ENCODE measurements at places on chromosomes 2 and 18. TPM values are rescaled to one million over a fixed set of nuclear protein-coding genes. Genes with fewer than 3 reads are reported as not detected.

The CD226 gene
- total RNA-seq = 88.2 TPM

The TBR1 gene
- 0.05 TPM for total RNA-seq

The DSG1 gene
- not detected for total RNA-seq

The TRIM43 gene
- total RNA-seq = 0.59 TPM

The SNORC gene
- 1.6 TPM for total RNA-seq

The MEIS1 gene
- total RNA-seq = not detected

The SNRNP200 gene
- total RNA-seq = 176 TPM

The STARD7 gene
- 150 TPM for total RNA-seq

The C18orf32 gene
- total RNA-seq = 26.4 TPM

The REG3G gene
- total RNA-seq = not detected

The CHN1 gene
- total RNA-seq = 1.9 TPM

The APCDD1 gene
- total RNA-seq = not detected

The PDE1A gene
- total RNA-seq = not detected

The ITPRIPL1 gene
- total RNA-seq = 34.2 TPM

The TMEM163 gene
- total RNA-seq = 0.30 TPM

The CAVIN2 gene
- not detected for total RNA-seq

The PSD4 gene
- 302 TPM for total RNA-seq

The BCL11A gene
- total RNA-seq = not detected

The ANKRD62 gene
- not detected for total RNA-seq

The SLC11A1 gene
- 0.27 TPM for total RNA-seq

The INO80C gene
- 26.7 TPM for total RNA-seq

The RESP18 gene
- total RNA-seq = not detected

The GCG gene
- not detected for total RNA-seq

The REG1B gene
- total RNA-seq = not detected

The ZDBF2 gene
- 7.5 TPM for total RNA-seq

The RBM44 gene
- 0.93 TPM for total RNA-seq

The LYG2 gene
- total RNA-seq = not detected

The ATAD2B gene
- 28.8 TPM for total RNA-seq

The ITGA4 gene
- total RNA-seq = 312 TPM

The ELOA2 gene
- not detected for total RNA-seq

The NLRC4 gene
- total RNA-seq = not detected

The NETO1 gene
- not detected for total RNA-seq

The IL1B gene
- not detected for total RNA-seq

Data from T-helper 2 cell treated with Interferon-gamma antibody and Interleukin-4, amounts not matched to agents 100 ng/mL and 5 ng/mL, for 36 hours (primary cell).